ENCODE measurements at places on chromosomes 13 and 19.

DNA sequence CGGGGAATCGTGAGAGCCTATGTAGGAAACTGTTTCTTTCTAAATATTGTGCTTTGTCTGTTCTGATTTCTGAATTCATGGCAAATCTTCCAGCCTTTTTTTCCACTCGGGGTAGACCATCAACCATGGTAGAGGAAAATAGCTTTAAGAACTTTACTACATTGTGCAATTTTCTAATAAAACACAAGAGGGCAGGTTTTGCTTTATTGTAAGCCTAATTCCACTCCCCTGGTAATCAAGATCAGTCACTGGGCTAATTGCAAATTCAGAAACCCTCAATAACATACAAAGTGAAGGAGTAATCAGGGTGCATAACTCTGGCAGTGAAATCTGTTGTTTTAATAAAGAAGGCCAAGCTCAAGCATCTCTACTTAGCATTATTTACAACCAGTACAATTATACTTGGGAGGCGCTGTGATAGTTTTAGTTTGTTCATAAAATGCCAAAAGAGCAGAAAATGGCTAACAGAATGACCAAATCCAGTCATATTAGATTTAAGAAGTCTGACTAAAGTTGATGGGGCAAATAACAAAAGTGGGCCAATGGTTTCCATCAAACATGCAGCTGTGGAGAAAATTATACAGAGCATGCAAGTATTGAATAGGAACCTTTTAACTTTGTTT, 43.8 kb downstream of the DCT start:
- DNase-seq = peak; percentile 43

DNA sequence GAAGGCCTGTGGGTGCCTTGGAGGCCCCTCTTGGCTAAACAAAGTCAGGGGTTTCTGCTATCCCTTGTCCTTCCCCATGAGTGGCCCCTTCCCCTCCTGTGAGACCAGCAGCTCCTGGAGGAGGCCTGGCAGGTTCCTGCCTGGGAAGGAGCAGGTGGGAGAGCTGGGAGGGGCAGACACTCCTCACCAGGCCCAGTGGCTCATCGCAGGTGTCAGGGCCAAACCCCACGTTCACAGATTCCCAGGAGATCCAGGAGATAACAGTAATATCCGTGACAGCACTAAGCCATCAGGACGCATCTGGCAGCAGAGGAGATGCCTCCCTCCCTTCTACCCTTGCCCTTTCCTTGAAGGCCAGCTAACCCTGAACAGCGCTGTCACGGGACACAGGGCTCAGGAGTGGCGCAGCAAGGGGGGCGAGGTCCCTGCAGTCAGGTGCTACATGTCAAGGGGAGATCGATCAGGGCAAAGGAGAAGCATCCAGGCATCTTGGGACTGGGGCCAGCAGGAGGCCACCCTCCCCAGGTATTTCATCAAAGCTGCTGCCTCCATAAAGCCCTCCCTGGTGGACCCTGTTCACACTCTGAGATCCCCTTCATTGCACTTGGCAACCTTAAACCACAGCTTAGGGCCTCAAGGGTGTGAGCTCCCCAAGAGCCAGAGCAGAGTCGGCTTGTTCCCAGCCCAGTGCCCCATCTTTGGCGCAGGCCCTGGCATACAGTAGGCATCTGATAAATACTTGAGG, 4.8 kb downstream of the CEBPA start:
- DNase-seq = no peak

- DNase-seq = peak; percentile 42
Observed at GRCh38 chr13:73934215-73934641, 200.0 kb downstream of the KLF12 start.

- DNase-seq = no peak
Observed at GRCh38 chr19:3146677-3147100, 10.9 kb downstream of the GNA15 start.

GRCh38 chr19:1366899-1367870, 16.5 kb upstream of the NDUFS7 start:
- DNase-seq = no peak

DNA sequence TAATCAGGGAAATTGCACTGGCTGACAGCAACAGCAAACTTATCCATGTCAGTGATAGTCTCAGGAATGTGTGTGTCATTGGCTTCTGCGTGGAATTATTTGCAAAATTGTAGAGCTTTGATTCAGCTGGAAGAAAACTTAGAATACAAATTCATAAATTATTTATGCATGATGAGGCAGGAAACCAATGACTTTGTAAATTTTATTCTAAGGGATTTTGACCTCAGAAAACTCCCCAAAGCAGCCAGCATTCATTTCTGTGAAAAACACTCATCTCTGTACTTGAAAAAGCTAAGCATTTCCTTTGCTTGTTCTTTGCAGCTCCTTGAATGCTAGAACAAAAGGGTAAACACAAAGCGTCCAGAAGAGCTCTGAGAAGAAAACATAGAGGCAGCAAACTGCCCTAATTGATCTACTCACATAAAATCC, 162.4 kb downstream of the DCT start:
- DNase-seq = no peak

GRCh38 chr13:86757236-86757978, 913.8 kb upstream of the SLITRK5 start:
- no peak for DNase-seq

DNA sequence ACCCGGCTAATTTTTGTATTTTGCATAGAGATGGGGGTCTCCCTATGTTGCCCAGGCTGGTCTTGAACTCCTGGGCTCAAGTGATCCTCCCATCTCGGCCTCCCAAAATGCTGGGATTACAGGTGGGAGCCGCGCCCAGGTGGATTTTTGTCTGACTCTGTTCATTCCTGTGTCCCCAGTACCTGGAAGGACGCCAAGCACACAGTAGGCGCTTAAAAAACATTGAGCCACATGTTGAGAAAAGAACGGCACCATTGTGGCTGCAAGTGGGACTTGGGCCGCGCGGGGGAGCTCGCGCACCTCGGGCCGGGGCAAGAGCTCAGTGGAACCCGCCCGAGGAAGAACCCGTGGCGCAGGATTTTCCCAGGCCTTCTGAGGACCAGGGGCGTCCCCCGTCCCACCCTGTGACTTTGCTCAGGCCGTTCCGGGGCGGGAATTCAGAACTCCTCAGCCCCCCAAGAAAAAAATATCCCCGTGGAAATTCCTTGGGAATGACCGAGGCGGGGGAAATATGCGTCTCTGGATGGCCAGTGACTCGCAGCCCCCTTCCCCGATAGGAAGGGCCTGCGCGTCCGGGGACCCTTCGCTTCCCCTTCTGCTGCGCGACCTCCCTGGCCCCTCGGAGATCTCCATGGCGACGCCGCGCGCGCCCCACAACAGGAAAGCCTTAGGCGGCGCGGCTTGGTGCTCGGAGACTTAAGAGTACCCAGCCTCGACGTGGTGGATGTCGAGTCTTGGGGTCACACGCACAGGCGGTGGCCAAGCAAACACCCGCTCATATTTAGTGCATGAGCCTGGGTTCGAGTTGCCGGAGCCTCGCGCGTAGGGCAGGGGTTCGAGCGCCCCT, 1.4 kb upstream of the ICAM1 start:
- DNase-seq = peak; percentile 90

DNA sequence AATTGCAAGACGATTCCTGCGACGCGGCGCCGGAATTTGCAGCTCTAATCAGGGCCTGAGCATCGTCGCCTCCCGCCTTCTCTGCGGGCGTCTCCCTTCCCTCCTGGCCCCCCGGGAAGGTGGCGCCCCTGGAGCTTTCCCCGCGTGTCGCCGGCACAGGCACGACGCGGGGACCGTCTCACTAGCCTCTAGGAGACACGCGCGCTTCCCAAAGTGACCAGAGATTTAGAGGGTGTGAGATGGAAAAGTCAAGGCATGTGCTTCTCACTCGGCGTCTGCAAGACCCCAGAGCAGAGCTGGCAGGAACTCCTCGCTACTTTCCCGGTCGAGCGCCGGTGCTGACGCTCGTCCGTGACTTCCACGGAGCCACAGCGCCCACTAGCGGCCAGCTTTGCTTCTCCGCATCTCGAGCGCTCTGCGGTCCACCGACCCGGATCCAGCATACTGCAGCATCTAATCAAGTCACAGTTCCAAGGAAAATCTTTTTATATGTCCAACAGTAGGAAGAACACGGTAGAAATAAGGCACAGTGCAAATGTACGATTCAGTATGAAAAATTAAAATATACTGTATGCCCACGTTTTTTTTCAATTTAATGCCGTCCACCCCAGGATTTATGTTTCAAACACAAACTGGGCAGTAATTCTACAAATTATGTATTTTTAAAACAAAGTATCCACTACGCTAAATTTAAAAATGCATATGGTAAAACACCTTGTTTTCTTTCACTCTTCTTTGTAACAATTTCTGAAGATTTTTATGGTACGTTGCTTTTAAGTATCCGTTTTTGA, 977 bp upstream of the EFNB2 start:
- DNase-seq = peak; percentile 94

DNA sequence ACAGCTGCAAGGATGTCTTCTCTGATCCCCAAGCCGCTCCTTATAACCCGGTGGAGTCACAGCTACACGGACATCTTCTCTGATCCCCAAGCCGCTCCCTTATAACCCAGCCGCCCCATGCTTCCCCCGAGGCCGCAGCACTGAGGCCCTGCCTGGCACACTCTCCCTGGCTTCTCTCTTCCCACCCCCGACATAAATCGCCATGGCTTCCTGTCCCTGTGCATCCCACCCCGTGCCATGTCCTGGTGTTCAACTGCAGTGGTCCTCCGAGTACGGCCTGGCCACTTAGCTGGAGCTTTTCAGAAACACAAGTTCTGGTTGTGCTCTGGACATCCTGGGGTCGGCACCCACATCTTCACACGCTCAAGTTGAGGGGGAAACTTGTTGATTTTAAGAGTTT, 60.4 kb downstream of the RASA3 start:
- DNase-seq = peak; percentile 62

DNA sequence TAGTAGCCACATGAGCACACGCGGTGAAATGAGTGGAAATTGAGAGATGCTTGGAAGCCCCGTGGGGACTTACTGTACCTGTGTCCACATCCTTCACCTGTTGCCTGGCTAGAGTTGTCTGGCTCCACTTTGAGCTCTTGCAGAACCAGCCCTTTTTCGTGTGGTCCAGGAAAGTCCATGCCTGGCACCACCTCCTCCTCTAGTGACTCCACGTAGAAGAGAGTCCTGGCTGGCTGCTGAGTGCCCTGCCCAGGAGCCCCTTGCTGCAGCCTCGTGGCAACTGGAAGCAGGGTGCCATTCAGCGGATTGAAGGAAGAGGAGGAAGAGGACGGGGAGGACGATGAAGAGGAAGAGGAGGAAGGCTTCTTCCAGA, 515 bp upstream of the ATXN8OS start:
- DNase-seq = no peak

- no peak for DNase-seq
Observed at GRCh38 chr19:12859546-12859945, 21.2 kb downstream of the MAST1 start.

GRCh38 chr13:97855570-97856303, 97.7 kb upstream of the IPO5 start:
- DNase-seq = peak; percentile 78

DNA sequence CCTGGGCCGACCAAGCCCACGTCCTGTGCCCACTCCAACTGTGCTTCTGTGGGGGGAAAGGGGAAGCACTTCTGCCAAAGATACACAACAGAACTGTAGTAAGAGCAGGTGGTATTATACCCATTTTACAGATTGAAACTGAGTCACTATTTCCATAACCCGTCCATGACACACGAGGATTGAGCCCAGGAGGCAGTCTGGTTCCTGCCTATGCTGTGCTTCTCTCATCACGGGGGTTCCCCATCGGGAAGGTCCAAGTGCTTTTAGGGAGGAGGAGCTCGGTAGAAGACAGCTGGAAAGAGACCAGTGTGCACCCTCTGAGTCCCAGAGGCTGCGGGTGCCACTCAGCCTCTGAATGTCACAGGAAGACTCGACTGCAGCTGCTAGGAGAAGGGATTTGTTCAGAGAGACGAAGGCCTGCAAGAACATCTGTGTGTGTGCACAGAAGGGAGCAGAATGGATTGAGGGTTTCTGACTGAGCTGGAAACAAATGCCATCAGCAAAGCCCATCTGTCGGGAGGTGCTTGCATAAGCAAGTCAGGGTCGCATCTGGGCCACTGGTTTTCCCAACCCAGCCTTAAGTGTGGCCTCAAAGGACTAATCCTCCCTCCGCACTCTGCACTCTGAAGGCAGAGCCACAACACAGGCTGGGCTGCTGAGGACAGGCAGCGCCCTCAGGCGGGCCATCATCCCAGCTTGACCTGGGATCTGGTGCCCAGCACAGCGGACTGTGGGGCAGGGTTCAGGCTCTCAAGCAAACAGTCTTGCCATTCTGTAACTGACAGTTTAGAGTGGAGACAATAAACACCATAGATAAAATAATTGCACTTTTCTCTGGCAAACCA, 150.0 kb downstream of the DPF1 start:
- DNase-seq = no peak

- no peak for DNase-seq
Observed at GRCh38 chr19:40457953-40458596, 7.5 kb downstream of the BLVRB start.

DNA sequence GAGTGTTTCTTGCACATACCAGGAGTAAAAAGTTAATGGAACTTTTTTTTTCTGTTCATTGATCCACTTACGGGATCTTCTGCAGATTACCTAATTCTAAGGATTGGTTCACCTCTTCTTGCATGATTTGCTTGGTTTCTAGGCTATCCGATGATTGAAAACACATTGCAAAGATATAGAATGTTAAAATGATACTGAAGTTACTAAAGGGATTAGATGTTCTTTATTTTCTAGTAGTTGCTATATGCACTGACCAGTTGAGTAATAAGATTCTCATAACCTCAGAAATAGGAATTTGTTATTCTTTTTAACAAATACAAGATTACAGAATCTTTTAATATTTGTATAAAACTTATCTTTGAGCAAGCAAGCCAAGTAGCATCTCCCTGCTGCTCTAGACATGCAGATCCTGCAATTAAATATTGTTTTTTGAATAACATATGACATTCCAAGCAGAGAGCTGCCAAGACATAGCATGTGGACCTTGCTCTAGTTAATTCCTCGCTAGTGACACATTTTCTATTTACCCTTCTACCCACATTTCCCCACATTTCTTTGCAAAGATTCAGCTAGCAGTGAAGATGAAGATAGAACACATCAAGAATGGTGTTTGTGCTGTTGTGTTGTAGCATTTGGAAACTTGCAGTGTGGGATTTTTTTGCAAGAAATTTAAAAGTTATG, 51.7 kb upstream of the RNF113B start:
- DNase-seq = no peak

DNA sequence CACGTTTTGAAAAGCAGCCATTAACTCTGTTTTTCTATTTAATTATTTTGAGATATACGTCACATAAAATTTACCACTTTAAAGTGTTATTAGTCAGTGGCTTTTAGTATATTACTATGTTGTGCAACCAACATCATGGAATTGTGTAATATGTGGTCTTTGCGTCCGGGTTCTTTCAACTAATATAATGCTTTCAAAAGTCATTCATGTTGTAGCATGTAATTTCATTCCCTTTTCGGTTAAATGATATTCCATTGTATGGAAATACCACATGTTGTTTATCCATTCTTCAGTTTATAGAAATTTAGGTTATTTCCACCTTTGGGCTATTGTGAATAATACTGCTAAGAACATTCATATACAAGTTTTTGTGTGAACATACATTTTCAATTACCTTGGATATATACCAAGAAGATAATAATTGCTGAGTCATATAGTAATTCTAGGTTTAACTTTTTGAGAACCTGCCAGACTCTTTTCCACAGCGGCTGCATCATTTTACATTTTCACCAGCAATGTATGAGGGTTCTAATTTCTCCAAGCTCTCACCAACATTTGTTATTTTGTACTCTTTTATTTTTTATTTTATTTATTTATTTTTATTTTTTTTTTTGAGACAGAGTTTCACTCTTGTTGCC, 28.1 kb upstream of the CLDN10 start:
- DNase-seq = no peak

Data from endothelial cell of umbilical vein (primary cell).